Activated naive CD8-positive, alpha-beta T cell treated with anti-CD3 and anti-CD28 coated beads, Interleukin-2, amount 50 U/mL, for 24 hours (primary cell): ENCODE measurements at places on chromosomes 12 and 14.

DNA sequence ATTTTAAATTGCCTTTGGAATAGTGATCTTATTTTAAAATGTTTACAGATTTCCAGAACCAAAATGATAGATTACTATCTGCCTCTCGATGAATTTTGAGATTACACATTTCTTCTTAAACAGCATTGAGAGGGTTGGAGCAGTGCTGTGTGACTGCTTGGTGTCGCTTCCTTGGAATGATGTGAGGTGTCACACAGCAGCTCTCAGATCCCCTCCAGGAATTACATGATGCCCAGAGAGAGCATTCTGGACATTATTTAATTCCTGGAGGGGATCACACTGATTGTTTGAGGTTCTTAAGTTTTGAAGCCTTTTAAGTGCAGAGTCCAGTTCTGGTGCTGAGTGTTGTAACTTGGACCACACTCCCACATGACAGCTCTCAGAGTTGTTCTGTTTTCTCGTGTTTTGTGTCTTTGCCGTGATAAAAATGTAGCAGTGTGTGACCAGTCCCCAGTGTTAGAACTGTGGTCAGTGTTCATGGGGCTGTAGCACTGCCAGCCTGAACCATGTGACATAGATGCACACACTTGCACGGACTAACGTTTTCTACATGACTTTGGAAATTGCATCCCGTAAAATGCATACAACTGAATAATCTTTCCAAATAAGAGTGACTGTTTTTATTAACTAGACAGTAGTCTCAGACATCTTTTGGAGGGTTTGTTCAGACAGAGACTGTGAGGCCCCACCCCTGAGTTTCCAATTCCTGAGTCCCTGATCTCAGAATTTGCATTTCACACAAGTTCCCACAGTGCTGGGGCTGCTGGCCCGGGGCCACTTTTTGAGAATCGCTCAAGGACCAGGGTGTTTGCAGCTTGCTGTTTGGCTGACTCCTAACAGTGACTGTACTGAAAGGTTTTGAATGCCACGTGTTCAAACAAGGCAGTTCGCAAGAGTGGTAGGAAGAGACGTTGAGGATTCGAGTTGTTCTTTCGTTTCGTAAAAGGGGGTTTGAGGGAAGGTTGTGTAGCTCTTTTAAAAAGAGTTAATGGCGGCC, 26.0 kb downstream of the XRCC3 start:
- no peak for DNase-seq

- DNase-seq = peak; percentile 59
Observed at GRCh38 chr12:39145175-39145999, 240.0 kb upstream of the CPNE8 start.

DNA sequence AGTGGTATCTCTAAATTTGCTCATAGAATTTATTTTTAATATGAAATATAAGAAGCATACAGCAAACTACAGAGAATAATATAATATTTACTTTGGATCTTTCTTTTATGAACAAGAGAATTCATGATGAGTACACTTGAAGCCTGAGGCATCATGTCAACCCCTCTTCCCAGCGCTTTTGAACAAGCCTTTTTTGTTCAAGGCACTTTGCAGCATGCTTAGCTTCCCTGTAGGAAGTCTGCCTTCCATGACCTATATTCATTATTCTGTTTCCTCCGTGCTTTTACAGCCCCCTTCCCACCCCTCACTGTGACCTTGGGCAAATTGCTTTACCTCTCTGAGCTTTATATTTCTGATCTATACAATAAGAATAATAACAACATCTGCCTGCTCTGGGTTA, 41.6 kb downstream of the SCN8A start:
- DNase-seq = no peak

DNA sequence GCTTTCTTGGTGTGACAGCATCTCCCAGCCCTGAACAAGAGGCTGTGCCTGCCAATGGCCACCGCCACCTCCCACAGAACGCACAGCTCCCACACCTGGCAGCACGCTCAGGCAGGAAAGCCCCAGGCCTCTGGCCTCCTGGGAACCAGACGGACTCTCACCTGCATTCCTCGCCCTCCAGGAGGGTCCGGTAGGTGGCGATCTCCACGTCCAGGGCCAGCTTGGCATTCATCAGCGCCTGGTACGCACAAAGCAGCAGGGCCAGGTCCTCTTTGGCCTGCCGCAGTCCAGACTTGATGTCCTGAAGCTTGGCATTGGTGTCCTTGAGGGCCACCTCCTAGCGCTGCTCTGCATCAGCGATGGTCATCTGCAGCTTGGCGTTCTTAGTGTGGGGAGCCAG, 12.1 kb upstream of the KRT77 start:
- DNase-seq = no peak

GRCh38 chr12:121218588-121219352, 8.8 kb downstream of the P2RX4 start:
- no peak for DNase-seq
